T-helper 17 cell (primary cell): ENCODE measurements at places on chromosomes 7 and 10.

GRCh38 chr7:129644634-129645230 is 33.2 kb downstream of the NRF1 start:
- DNase-seq: no peak

DNA sequence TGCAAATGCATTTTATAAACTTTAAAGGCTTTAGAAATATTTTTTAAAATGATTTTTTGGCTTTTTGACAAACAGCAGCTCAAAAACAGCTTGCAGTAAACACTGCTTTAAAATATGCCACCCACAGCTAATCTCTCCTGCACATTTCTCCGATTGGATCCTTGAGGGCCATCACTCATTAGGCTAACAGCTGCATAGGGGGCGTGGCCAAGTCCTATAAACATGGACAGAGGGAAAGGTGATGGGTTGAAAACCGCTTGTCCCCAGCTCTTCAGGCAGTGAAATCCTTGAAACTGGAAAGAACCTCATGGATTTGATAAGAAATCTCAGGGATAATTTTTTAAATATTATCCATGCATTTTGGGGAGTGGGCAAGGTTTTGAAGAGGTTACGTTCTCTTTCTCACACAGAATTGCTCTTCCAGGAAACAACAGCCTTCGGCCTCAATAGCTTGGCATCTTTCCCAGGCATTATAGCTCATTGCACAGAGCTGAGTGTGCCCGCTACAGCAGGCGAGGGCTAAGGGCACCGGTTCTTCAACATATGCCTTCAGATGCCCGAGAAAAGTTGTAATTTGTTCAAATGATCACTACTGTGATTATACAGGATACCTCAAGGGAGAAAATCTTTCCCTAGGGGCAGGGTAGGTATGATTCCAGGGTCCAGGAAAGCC is 1.7 kb downstream of the PLEKHS1 start:
- DNase-seq: no peak

- no peak for DNase-seq
Measured at GRCh38 chr7:130894146-130894908, 160.3 kb upstream of the KLF14 start.

- no peak for DNase-seq
Measured at GRCh38 chr7:41910940-41911600, 208.2 kb upstream of the INHBA start.

DNA sequence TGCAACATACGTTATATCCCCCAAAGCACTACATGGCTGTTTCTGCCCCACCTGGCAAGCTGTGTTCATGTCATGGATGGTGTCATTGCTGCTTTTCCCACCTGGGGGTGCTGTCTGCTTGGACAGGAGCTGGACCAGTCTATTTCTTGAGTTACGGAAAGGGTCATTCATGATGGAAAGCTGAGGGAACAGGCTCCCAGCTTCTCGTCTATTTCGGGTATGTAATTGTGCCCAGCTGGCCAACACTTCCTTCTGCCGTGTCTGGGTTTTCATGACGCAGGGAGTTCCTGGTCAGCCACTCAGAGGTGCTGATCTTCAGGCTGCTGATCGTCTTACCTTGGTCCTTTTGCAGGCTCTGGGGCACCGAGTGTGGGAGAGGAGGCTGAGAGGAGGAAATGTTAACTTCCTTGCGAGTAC is 8.6 kb downstream of the BTBD16 start:
- no peak for DNase-seq
